ENCODE measurements at places on chromosomes 2 and 18.

DNA sequence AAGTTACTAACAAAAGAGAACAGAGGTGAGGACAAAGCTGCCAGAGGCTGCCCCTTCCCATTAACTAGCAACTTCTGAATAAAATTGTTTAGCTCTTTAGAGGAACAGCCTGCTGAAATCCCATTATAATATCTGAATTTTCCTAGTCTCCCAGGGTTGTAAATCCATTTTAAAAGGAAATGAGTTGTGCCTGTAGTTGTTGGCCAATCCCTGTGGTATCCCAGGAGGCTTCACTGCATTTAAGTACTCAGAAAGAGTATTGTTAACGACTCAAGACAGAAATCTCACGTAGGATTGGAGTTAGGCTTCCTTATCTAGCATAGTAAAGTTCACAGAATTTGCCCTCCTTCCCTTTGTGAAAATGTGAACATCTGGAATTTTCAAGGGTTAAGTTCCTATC, 8.9 kb downstream of the LAPTM4A start:
- DNase-seq, result no peak

- DNase-seq, result no peak
These were observed 190.8 kb downstream of the RNF152 start for GRCh38 chr18:61702007-61702406.

DNA sequence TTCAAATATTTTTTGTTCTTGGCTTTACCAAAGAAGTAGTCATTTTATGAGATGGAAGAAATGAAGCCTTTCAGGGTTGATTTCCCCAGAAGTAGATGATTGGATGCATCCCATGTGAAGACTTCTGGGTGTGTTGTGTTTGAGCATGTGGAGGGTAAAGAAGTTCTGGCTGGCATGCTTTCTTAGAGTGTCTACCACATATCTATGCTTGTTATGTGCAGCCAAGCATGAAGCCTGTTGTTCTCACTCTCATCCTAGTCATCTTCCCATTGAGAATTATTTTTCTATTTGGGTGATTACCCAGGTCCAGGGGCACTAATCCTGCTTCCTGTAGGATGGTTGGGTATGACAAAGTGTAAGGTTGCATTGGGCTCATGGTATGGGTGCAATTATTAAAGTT, 472.9 kb downstream of the PTPRM start:
- DNase-seq, result no peak

DNA sequence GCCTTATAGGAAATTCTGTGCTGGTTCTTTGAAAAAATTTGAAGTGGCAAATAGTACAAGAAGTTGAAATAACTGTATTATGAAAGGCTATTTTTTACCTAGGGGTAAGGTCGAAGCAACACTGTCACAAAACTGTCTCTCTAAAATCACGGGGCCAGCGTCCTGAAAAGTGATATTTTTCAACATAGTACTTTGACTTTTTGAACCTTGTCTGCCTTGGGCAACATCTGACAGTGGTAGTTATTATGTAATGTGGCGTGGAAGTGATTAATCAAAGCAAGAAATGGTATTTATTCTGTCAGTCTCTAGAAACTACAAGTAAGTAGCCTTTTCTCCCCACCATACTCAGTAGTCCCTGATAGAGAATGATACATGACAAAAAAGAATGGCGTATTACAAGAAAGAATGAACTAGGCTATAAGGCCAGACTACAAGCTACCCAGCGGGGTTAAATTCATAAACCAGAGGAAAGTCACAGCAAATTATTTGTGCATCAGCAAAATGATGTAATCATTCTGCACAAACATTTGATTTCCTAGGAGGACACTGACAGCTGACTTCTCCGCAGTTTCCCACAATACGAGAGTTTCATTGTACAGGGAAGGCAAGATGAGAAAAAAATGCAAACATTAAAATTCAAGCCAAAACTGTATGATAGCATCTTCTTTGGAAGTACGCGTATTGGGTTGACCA, 9.8 kb downstream of the GEN1 start:
- no peak for DNase-seq

DNA sequence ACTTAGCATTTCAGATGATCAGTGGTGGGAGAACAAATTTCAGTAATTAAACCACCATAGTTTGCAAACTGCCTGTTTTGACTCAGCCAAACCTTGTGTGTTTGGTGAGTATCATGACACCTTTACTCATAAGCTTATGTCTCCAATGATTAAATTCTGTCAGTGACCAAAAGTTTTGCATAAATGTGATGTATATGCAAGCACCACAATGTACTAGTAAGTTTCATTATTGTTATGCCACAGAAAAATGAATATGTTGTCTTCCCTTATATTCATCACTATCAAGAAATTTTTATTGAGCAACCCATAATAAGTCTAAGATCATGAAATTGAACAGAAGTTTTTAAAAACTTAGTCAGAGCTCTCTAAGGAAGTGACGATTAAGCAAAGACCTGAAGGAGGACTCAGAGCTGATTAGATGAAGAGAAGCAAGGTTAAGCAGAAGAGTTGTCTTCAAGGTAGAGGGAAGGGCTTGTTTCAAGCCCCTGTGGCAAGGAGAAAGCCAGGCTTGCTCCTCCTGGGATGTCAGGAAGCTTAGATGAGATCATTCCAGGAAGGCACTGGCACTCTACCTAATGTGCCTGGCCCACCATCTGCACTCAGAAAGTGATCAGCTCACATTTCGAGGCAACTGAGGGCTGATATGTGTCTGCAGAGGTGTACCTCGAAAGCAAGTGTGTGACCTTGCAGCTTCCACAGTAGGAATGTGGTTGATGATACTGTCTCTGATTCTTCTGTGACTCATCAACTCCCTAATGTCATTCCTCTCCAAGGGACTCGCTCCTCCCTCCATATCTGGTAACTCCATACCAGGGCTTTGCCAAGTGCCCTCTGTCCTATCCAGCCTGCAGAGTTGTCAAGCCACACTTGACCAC, 54.7 kb downstream of the KCTD18 start:
- DNase-seq, result peak; percentile 32

GRCh38 chr2:176138923-176139660, 9.6 kb downstream of the HOXD8 start:
- peak; percentile 1 for DNase-seq

- DNase-seq, result peak; percentile 48
These were observed 405 bp downstream of the PPP3R1 start for GRCh38 chr2:68251855-68252399.

DNA sequence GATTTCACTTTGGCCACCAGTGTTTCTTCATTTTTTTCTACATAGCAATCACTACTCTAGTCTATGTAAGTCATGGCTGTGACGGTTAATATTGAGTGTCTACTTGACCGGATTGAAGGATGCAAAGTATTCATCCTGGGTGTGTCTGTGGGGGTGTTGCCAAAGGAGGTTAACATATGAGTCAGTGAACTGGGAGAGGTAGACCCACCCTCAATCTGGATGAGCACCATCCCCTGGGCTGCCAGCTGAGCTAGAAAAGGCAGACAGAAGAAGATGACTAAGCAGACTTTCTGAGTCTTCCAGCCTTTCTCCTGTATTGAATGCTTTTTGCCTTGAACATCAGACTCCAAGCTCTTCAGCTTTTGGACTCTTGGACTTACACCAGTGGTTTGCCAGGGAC, 265.0 kb upstream of the SLC8A1 start:
- DNase-seq, result no peak

GRCh38 chr18:5546660-5547059, 2.9 kb upstream of the EPB41L3 start:
- no peak for DNase-seq

DNA sequence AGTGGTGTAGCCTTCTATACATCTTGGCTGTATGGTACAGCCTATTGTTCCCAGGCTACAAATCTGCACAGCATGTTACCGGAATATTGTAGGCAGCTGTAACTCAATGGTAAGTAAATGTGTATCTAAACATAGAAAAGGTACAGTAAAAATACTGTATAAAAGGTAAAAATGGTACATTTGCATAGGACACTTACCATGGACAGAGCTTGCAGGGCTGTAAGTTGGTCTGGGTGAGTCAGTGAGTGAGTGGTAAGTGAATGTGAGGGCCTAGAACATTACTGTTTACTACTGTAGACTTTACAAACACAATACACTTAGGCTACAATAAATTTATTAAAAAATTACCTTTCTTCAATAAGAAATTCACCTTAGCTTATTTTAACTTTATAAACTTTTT, 3.7 kb upstream of the MRPS9 start:
- no peak for DNase-seq
